Activated T-helper 17 cell treated with anti-CD3 and anti-CD28 coated beads, Interleukin-2, amount 50 U/mL, for 72 hours (primary cell): ENCODE measurements at places on chromosomes 3 and 15. TPM values are rescaled to one million over a fixed set of nuclear protein-coding genes. Genes with fewer than 3 reads are reported as not detected.

The FBLN2 gene
- total RNA-seq = 0.19 TPM

The LARP6 gene
- total RNA-seq = 0.26 TPM

The CADPS gene
- total RNA-seq = not detected

The APOD gene
- 4.2 TPM for total RNA-seq

GRCh38 chr3:23368731-23369130 lies 165.6 kb downstream of the UBE2E2 start:
- ATAC-seq = no peak

- no peak for ATAC-seq
Measured at GRCh38 chr3:169855514-169855913, 14.2 kb downstream of the LRRC31 start.

DNA sequence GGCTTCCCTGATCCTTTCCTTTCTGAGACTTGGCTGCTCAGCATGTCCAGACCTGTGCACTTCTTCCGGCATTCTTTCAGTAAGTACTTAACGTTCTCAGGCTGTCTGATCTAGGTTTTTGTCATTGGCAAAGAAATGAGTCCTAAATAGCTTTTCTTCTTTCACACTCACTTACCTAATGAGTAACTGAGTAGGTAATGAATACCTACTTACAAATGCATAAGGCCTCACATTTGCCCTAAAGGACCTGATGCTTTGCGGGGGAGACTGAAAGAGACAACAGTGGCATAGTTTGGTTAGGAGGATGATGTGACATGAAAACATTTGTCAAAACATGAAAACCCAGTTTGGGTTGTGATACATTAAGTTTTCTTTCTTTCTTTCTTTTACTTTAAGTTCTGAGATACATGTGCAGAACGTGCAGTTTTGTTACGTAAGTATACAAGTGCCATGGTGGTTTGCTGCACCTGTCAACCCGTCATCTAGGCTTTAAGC lies 516.7 kb upstream of the CFAP20DC start:
- peak; percentile 98 for ATAC-seq

GRCh38 chr3:52525680-52526561 lies 7.7 kb downstream of the NT5DC2 start:
- no peak for ATAC-seq

- ATAC-seq = no peak
Measured at GRCh38 chr3:135975536-135975935, 10.0 kb downstream of the PPP2R3A start.

GRCh38 chr3:157166561-157166960 lies 6.6 kb upstream of the CCNL1 start:
- peak; percentile 48 for ATAC-seq

GRCh38 chr3:27244374-27244773 lies 124.8 kb downstream of the NEK10 start:
- ATAC-seq = no peak
